Sigmoid colon (tissue), 7 donors: ENCODE measurements at places on chromosomes 12 and 14. TPM values are rescaled to one million over a fixed set of nuclear protein-coding genes. Genes with fewer than 3 reads are reported as not detected.

GRCh38 chr12:126998747-126999285 is 1268.2 kb upstream of the TMEM132C start:
- H3K27ac ChIP-seq: no peak overlapping the region
- no peak overlapping the region for H3K4me3 ChIP-seq
- DNase-seq: no peak
- peaks cover 2% of the 10 kb centered on the region for H3K27me3 ChIP-seq
- H3K36me3 ChIP-seq: no peaks in the 10 kb centered on the region

DNA sequence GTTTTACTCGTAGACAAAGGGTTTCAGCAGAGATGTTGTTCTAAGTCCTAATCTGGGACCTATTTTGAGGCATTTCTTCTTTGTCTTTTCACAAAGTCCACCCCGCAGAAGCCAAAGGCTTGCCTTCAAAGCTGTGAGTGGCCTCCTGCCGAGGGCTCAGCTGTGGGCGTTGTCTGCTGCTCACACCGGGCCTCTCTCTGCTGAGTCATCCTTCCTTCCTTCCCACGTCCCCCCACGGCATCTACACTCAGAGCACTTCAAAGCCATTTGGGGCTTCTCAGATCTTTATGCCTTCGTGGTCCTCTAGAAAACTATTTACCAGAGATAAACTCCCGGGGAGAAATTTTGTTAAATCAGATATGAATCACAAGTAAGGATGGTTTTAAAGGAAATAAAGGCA is 115.9 kb upstream of the TMPO start:
- H3K4me3 ChIP-seq: no peak overlapping the region
- no peaks in the 10 kb centered on the region for H3K4me1 ChIP-seq
- H3K27me3 ChIP-seq: no peaks in the 10 kb centered on the region
- H3K36me3 ChIP-seq: no peaks in the 10 kb centered on the region

ARHGAP9 gene
- 9.2 TPM for total RNA-seq

- no peak overlapping the region for H3K27ac ChIP-seq
- no peaks in the 10 kb centered on the region for H3K27me3 ChIP-seq
- no peaks in the 10 kb centered on the region for H3K4me1 ChIP-seq
- no peaks in the 10 kb centered on the region for H3K36me3 ChIP-seq
Measured at GRCh38 chr14:64053694-64054669, 201.2 kb downstream of the SYNE2 start.

GRCh38 chr12:12486661-12487240 is 75.9 kb downstream of the DUSP16 start:
- peaks cover 29% of the 10 kb centered on the region for H3K36me3 ChIP-seq
- H3K4me3 ChIP-seq: no peak overlapping the region
- H3K4me1 ChIP-seq: no peaks in the 10 kb centered on the region
- H3K27me3 ChIP-seq: no peaks in the 10 kb centered on the region
- no peak overlapping the region for H3K27ac ChIP-seq
- no peak for DNase-seq

- DNase-seq: peak; percentile 67
- H3K4me1 ChIP-seq: peaks cover 76% of the 10 kb centered on the region
- peak overlapping the region; percentile 55 for H3K4me3 ChIP-seq
- H3K27ac ChIP-seq: peak overlapping the region; percentile 95
- no peaks in the 10 kb centered on the region for H3K27me3 ChIP-seq
Measured at GRCh38 chr12:41190338-41190737, 2.2 kb downstream of the PDZRN4 start.

- H3K27me3 ChIP-seq: no peaks in the 10 kb centered on the region
- peak overlapping the region; percentile 47 for H3K27ac ChIP-seq
- no peak overlapping the region for H3K4me3 ChIP-seq
Measured at GRCh38 chr12:28578833-28579252, 388.6 kb downstream of the CCDC91 start.

DNA sequence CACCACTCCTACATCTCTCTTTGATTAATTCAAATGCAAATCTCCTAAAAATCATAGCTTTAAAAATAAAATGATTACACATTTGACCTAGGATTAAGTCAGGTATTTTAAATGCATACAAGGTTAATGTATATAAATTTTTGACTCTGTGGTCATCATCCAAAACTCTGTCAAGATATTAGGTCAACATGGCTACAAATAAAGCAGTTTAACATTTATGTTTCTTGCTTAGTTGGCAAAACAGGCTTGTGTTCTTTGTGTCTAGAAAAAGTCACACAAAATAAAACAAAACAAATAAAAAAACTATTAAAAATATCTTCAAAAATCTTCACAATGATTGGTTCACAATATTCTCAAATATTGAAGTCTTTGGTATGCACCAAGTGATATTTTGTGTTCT is 473.2 kb downstream of the LRFN5 start:
- no peaks in the 10 kb centered on the region for H3K4me1 ChIP-seq
- H3K27ac ChIP-seq: no peak overlapping the region
- no peaks in the 10 kb centered on the region for H3K36me3 ChIP-seq
- no peaks in the 10 kb centered on the region for H3K27me3 ChIP-seq
- no peak for DNase-seq
- no peak overlapping the region for H3K4me3 ChIP-seq

IL26 gene
- not detected for total RNA-seq

GRCh38 chr12:25977047-25977446 is 18.6 kb downstream of the RASSF8 start:
- H3K36me3 ChIP-seq: no peaks in the 10 kb centered on the region
- peaks cover 87% of the 10 kb centered on the region for H3K4me1 ChIP-seq
- H3K27me3 ChIP-seq: no peaks in the 10 kb centered on the region
- no peak overlapping the region for H3K4me3 ChIP-seq
- DNase-seq: peak; percentile 81
- H3K27ac ChIP-seq: peak overlapping the region; percentile 8

DNA sequence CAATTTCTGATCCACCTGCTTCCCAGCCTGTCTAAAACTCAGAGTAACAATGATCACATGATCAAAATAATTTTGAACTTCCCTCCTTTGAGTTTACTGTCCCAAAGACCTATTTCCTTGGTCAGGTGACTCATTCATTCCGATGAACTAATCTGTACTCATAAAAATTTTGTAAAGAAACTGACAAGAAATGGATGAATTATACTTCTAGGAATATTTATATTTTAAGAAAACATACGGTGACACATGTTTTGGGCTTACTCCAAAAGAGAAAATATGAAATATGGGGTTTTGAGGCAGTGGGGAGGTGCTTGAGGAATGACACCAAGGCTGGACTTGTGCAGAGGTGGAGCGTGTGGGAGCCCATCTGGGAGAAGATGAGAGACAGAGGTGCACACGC is 42.0 kb downstream of the GUCY2C start:
- DNase-seq: no peak
- no peak overlapping the region for H3K4me3 ChIP-seq
- no peaks in the 10 kb centered on the region for H3K36me3 ChIP-seq
- H3K27me3 ChIP-seq: no peaks in the 10 kb centered on the region
- no peaks in the 10 kb centered on the region for H3K4me1 ChIP-seq

DNA sequence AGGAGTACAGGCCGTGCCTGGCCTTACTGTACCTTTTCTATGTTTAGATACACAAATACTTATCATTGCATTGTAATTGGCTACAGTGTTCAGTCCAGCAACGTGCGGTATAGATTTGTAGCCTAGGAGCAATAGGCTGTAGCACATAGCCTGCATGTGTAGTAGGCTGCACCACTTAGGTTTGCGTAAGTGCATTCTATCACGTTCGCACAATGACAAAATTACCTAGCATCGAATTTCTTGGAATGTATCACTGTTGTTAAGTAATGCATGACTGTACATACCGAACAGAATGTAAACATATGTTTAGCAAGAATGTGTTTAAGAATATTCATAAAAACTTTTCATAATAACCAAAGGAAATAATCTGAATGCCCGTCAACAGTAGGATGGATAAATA is 31.9 kb downstream of the VRTN start:
- no peak overlapping the region for H3K4me3 ChIP-seq
- no peaks in the 10 kb centered on the region for H3K36me3 ChIP-seq
- no peaks in the 10 kb centered on the region for H3K4me1 ChIP-seq
- DNase-seq: no peak
- no peak overlapping the region for H3K27ac ChIP-seq

GRCh38 chr12:64609536-64610078 is 688 bp upstream of the RASSF3 start:
- peaks cover 5% of the 10 kb centered on the region for H3K36me3 ChIP-seq
- peak overlapping the region; percentile 91 for H3K27ac ChIP-seq
- H3K27me3 ChIP-seq: no peaks in the 10 kb centered on the region
- no peak for DNase-seq

DNA sequence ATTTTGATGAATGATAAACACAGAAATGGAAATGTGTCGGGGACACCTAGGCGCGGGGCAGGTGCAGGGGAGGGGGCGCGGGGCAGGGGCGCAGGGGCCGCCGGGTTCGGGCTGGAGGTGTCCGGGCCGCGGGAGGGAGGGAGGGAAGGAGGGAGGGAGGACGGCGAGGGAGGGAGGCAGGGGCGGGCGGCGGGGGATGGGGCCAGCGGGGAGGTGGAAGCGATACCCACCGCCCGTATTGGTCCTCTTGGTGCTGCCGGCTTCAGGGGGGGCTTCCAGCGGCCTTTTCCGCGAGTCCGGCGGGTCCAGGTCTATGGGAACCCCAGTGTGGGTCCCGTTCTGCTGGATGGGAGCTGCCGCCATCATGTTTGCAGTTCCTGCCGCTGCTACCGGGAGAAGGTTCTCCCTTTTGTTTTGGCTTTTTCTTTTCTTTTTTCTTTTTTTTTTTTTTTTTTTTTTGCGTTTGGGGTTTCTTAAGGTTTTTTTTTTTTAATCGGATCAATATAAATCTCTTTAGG is 703 bp downstream of the NOVA1 start:
- H3K4me3 ChIP-seq: peak overlapping the region; percentile 73
- H3K27ac ChIP-seq: peak overlapping the region; percentile 96
- no peaks in the 10 kb centered on the region for H3K27me3 ChIP-seq
- peaks cover 9% of the 10 kb centered on the region for H3K4me1 ChIP-seq
- no peaks in the 10 kb centered on the region for H3K36me3 ChIP-seq

DNA sequence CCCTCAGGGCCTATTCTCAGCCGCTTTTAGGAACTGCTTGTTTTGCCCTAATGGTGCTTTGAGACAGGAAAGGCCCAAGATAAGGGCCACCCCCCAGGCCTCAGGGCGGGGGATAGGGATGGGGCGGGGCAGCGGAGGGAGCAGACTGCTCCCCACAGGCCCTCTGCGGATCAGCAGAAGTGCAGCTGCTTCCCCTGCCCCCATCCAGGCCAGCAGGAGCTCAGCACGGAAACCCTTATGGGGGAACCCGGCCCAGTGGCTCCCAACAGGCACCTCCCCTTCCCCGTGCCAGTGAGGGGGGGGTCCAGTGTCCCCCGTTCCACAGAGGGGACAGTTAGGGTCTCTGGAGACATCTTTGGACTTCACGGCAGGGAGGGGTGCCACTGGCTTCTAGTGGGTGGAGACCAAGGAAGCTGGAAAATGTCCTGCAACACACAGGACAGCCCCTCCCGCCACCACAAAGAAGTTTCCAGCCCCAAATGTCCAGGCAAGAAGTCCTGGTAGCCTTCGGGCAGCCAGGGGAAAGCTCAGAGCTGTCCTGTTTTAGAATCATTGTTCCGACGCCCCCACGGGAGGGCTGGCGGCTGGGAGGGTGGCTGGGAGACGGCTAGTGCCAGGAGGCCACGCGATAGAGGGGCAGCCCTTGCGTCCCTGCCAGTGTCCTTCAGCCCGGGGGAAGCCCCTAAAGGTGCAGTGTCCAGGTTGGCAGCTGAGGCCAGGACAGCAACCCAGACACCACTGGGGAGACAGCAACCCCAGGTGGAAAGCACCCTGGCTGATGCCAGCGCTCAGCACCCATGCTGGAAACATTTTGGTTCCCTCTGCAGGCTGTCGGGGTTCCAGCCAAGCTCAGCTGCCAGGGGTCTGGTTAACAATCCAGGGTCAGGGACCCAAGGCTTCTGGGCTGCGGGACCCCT is 10.4 kb upstream of the GPR132 start:
- H3K27ac ChIP-seq: no peak overlapping the region
- H3K36me3 ChIP-seq: no peaks in the 10 kb centered on the region
- H3K4me3 ChIP-seq: no peak overlapping the region
- H3K4me1 ChIP-seq: peaks cover 7% of the 10 kb centered on the region
- DNase-seq: peak; percentile 64
- peaks cover 47% of the 10 kb centered on the region for H3K27me3 ChIP-seq

GRCh38 chr14:92968291-92969020 is 45.5 kb downstream of the CHGA start:
- H3K27ac ChIP-seq: no peak overlapping the region
- no peaks in the 10 kb centered on the region for H3K36me3 ChIP-seq
- peaks cover 47% of the 10 kb centered on the region for H3K4me1 ChIP-seq

- H3K27ac ChIP-seq: no peak overlapping the region
- H3K4me1 ChIP-seq: peaks cover 3% of the 10 kb centered on the region
- H3K36me3 ChIP-seq: peaks cover 22% of the 10 kb centered on the region
- DNase-seq: peak; percentile 45
- no peaks in the 10 kb centered on the region for H3K27me3 ChIP-seq
- H3K4me3 ChIP-seq: no peak overlapping the region
Measured at GRCh38 chr12:113278141-113278540, 56.8 kb downstream of the SLC8B1 start.

GRCh38 chr14:74257078-74257940 is 18.1 kb downstream of the VSX2 start:
- H3K4me3 ChIP-seq: peak overlapping the region; percentile 37
- H3K36me3 ChIP-seq: no peaks in the 10 kb centered on the region
- no peak overlapping the region for H3K27ac ChIP-seq
- no peak for DNase-seq
- no peaks in the 10 kb centered on the region for H3K27me3 ChIP-seq
- H3K4me1 ChIP-seq: peaks cover 15% of the 10 kb centered on the region

GZMH gene
- total RNA-seq: not detected

GRCh38 chr12:78101946-78102635 is 271.4 kb downstream of the NAV3 start:
- H3K36me3 ChIP-seq: no peaks in the 10 kb centered on the region
- H3K4me3 ChIP-seq: no peak overlapping the region
- no peaks in the 10 kb centered on the region for H3K27me3 ChIP-seq
- H3K4me1 ChIP-seq: peaks cover 9% of the 10 kb centered on the region
- no peak for DNase-seq

DNA sequence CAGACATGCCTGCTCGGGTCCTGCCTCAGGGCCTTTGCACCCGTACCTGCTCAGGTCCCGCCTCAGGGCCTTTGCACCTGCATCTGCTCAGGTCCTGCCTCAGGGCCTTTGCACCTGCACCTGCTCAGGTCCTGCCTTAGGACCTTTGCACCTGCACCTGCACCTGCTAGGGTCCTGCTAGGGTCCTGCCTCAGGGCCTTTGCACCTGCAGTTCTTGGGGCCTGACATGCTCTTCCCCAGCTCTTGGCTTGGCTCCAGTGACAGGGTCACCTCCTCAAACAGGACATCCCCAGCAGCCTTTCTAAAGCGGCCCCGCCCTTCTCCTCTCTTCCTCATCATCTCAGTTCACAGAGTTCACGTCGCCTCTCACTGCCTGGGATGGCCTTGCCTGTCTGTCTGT is 54.9 kb upstream of the NCOR2 start:
- DNase-seq: no peak
- peaks cover 40% of the 10 kb centered on the region for H3K4me1 ChIP-seq
- H3K27me3 ChIP-seq: no peaks in the 10 kb centered on the region
- no peak overlapping the region for H3K4me3 ChIP-seq
- no peaks in the 10 kb centered on the region for H3K36me3 ChIP-seq

DNA sequence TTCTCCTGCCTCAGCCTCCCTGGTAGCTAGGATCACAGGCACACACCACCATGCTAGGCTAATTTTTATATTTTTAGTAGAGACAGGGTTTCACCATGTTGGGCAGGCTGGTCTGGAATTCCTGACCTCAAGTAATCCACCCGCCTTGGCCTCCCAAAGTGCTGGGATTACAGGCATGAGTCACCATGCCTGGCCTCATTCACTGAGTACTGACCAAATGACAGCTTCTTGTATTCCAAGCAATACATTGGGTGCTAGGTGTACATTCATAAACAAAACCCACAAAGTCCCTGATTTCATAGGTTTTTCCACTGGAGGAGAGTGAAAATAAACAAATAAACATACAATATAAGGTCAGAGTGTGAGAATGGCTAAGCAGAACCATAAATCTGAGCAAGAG is 136.3 kb downstream of the HELB start:
- H3K36me3 ChIP-seq: no peaks in the 10 kb centered on the region
- H3K27ac ChIP-seq: no peak overlapping the region
- H3K27me3 ChIP-seq: no peaks in the 10 kb centered on the region
- no peak for DNase-seq
